Colonic mucosa (tissue), 4 donors: ENCODE measurements at places on chromosomes 16 and 17. TPM values are rescaled to one million over a fixed set of nuclear protein-coding genes. Genes with fewer than 3 reads are reported as not detected.

Gene MYH3
- 1.3 TPM for total RNA-seq

Gene ACSM3
- 34.9 TPM for total RNA-seq

Gene PLA2G10
- total RNA-seq: 30.5 TPM

Gene AP1G1
- total RNA-seq: 102 TPM

Gene CTRB2
- total RNA-seq: not detected

Gene KAT7
- 42.5 TPM for total RNA-seq

Gene SLC5A11
- 0.79 TPM for total RNA-seq

Gene SPATA22
- not detected for total RNA-seq

Gene MYO15A
- 1.4 TPM for total RNA-seq

Gene FBXL16
- total RNA-seq: 2.2 TPM

Gene CCL7
- total RNA-seq: not detected

Gene CPNE7
- 1.6 TPM for total RNA-seq

Gene CRYBA1
- total RNA-seq: not detected

Gene TNK1
- total RNA-seq: 22.6 TPM

Gene C16orf86
- total RNA-seq: 1.4 TPM

Gene GRB7
- 22.4 TPM for total RNA-seq

Gene PRKCB
- 2.5 TPM for total RNA-seq

Gene JPT2
- 123 TPM for total RNA-seq

Gene INTS2
- 10.9 TPM for total RNA-seq

Gene HOXB6
- total RNA-seq: 30.0 TPM

Gene PRAC2
- 12.9 TPM for total RNA-seq

Gene NPW
- total RNA-seq: 3.5 TPM

Gene KIAA0753
- 15.7 TPM for total RNA-seq
